Vagina (tissue), 2 donors: ENCODE measurements at places on chromosomes 1 and 21. TPM values are rescaled to one million over a fixed set of nuclear protein-coding genes. Genes with fewer than 3 reads are reported as not detected.

The LCE1D gene
- not detected for total RNA-seq

The CROCC gene
- total RNA-seq: 31.9 TPM

The BCAR3 gene
- total RNA-seq: 22.8 TPM

The DENND2C gene
- 25.5 TPM for total RNA-seq

The TMPRSS15 gene
- total RNA-seq: not detected

The SMG7 gene
- total RNA-seq: 48.9 TPM

The RGS13 gene
- total RNA-seq: 0.98 TPM

The PGLYRP3 gene
- 28.7 TPM for total RNA-seq

The UTS2 gene
- 5.4 TPM for total RNA-seq

The DDR2 gene
- 153 TPM for total RNA-seq

The BGLAP gene
- total RNA-seq: not detected

The ARID1A gene
- total RNA-seq: 91.6 TPM

GRCh38 chr1:6688757-6689156 is 12.9 kb downstream of the DNAJC11 start:
- no peaks in the 10 kb centered on the region for H3K36me3 ChIP-seq
- DNase-seq: no peak
- no peak overlapping the region for H3K4me3 ChIP-seq
- H3K27me3 ChIP-seq: no peaks in the 10 kb centered on the region
- peaks cover 8% of the 10 kb centered on the region for H3K4me1 ChIP-seq

DNA sequence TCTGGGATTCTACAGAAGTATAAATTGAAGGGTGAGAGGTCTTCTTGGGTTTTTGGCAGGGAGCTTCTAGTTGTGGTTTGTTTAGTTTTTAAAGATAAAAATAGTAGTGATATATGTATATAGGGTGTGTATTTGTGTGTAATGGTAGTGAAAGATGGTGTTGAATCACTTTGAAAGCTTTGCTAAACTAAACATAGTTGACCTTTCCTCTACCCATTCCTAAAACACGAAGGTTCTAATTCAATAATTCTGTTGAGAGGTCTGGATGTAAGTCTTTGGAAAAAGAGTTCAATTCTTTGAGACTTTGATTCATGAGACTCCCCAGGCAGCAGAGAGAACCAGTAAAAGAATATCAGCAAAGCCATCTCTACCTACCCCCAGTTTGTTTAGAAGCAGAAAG is 247.9 kb upstream of the DUSP10 start:
- H3K4me1 ChIP-seq: no peaks in the 10 kb centered on the region
- no peaks in the 10 kb centered on the region for H3K36me3 ChIP-seq
- no peak overlapping the region for H3K27ac ChIP-seq
- H3K27me3 ChIP-seq: no peaks in the 10 kb centered on the region
- no peak for DNase-seq

DNA sequence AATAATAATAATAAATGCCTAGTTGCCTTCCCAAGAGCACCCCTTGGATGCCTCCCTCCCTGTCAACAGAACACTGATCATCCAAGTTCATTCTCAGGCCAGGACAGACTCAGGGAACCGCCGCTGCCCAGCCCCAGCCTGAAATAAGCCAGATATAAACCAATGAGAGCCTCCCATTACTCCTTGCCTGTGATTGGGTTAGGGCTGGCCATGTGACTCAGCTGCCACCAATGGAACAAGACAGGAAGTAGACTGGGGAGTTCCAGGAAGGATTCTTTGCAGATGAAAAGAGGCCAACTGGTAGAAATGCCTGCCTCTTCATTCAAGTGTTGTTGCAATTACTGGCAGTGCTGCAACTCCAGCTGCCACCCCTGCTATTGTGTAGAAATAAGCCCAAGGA is 146.4 kb upstream of the TIAM1 start:
- H3K36me3 ChIP-seq: no peaks in the 10 kb centered on the region
- no peak overlapping the region for H3K27ac ChIP-seq
- H3K27me3 ChIP-seq: no peaks in the 10 kb centered on the region

- no peak overlapping the region for H3K4me3 ChIP-seq
- H3K36me3 ChIP-seq: no peaks in the 10 kb centered on the region
- no peak for DNase-seq
- H3K27me3 ChIP-seq: no peaks in the 10 kb centered on the region
- no peaks in the 10 kb centered on the region for H3K4me1 ChIP-seq
- no peak overlapping the region for H3K27ac ChIP-seq
Observed at GRCh38 chr1:209455661-209456358, 127.7 kb upstream of the CAMK1G start.

DNA sequence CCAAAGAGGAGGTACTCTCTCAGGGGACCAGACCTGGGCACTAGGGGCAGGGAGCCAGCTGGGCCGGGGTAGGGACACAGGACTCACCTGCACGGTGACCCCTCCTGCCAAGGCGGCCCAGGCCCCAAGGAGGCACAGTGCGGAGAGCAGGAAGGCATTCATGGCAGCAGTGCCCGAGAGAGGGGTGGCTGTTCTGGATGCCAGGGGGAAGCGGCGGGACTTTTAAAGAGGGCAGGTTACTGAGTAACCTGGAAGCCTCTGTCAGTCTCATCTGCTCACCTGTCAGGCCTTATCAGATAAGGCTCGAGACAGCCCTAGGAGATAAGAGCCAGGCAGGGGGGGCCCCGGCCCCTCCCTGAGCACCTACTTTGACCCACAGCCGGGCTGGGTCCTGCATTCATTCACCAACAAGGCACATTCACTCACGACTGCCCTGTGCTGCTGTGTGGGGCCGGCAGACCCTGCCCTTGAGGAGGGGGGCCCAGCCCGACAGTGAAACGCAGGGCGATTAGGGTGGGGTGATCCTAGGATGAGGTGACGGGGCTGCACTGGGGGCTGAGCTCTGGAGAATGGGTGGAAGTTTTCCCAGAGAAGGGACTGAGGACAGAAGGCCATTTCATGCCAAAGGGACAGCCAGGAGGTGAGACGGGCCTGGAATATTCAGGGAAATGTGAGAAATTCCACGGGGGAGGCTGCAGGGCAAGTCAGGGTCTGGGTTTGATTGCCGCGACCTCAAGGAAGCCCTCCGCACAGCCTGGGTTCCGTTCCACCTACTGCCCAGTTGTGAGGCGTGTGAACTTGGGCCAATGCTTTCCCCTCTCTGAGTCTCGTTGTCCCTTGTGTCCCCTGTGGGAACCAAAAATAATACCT is at the start of gene GUCA2A:
Gene GUCA2A (minus strand): TSS at position 195 of the 870 bp plus-strand sequence. CDS start 33 bp downstream, at position 162.
- no peaks in the 10 kb centered on the region for H3K27me3 ChIP-seq
- DNase-seq: no peak
- no peak within 1 kb of the TSS for H3K27ac ChIP-seq
- no peak within 1 kb of the TSS for H3K4me3 ChIP-seq
- peaks cover 6% of the 10 kb centered on the region for H3K4me1 ChIP-seq

DNA sequence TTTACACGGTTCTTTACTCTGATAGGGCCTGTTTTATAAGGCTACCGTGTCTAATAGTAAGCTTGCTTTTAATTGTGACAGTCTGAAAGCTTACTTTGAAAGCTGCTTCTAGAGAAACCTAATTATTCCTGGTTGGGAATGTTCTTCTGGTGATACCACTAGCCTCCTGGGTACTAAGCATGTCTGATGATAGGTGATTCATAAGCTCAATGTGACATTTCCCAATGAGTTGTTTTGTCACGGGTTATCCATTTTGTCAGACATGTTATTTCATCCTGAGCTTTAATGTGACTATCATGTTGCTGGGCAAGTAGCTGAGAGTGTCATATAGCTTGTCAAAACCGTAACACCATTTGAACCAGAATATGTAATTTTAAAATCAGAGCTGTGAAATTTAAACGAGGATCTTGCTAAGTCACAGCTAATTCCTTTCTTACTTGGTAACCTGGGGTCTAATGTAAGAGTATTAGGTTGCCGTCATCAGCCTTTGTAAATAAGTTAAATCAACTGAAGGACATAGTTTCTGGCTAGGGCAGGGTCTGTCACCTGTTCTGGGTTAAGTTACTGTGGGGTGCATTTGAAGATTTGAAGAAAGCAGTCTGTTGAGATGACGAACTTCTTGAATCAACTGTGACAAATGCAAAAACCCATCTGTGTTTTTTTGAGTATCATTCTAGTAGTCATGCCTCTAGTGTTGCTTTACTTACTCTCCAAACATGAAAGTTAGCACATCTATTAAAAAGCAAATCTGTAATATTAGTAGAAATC is 529.2 kb downstream of the USP25 start:
- H3K4me1 ChIP-seq: peaks cover 9% of the 10 kb centered on the region
- no peak overlapping the region for H3K4me3 ChIP-seq
- no peak for DNase-seq
- H3K36me3 ChIP-seq: no peaks in the 10 kb centered on the region

DNA sequence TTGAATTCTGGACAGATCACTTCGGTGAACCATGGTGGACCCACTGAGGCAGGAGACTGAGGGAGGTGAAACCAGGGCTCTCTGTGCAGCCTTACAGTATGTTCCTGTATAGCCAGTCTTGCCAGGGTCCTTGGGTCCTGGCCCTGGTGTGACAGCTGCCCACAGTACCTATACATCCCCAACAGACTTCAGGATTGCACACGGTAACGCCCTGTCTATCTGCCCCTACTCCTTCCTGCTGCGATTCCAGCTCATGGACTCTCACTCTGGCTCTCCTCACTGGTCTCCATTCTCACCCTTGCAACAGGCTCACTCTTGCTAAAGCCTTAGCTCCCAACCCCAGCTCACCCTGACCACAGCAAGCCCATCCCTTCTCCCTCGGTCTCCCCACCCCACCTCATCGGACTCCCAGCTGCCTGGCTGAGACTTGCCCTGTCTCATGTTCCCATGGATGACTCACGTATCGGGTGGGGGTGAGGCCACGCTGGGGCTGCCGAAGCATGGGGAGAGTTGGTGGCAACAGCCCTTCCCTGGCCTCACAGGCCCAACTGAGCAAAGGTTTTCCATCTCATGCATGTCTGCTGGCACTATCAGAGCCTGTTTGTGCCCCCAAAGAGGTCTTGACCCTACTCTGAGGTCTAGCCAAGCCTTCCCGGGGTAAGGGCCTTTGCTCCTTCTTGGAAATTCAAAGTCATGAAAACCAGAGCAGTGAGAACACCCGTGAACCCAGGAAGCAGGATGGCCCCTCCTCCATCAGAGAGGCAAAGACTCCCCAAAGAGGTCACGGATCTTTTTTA is 7.1 kb downstream of the PHLDA3 start:
- peaks cover 81% of the 10 kb centered on the region for H3K4me1 ChIP-seq
- DNase-seq: peak; percentile 99
- H3K27me3 ChIP-seq: no peaks in the 10 kb centered on the region
- no peaks in the 10 kb centered on the region for H3K36me3 ChIP-seq
- H3K4me3 ChIP-seq: no peak overlapping the region
- H3K27ac ChIP-seq: peak overlapping the region; percentile 96

- no peak for DNase-seq
- no peaks in the 10 kb centered on the region for H3K36me3 ChIP-seq
- H3K27ac ChIP-seq: no peak overlapping the region
- H3K4me3 ChIP-seq: no peak overlapping the region
- H3K27me3 ChIP-seq: no peaks in the 10 kb centered on the region
Observed at GRCh38 chr1:175978476-175978875, 228.6 kb downstream of the COP1 start.

- no peaks in the 10 kb centered on the region for H3K36me3 ChIP-seq
- no peak for DNase-seq
- no peak overlapping the region for H3K4me3 ChIP-seq
- no peak overlapping the region for H3K27ac ChIP-seq
- peaks cover 27% of the 10 kb centered on the region for H3K4me1 ChIP-seq
- no peaks in the 10 kb centered on the region for H3K27me3 ChIP-seq
Observed at GRCh38 chr1:201264554-201264953, 18.8 kb upstream of the PKP1 start.

DNA sequence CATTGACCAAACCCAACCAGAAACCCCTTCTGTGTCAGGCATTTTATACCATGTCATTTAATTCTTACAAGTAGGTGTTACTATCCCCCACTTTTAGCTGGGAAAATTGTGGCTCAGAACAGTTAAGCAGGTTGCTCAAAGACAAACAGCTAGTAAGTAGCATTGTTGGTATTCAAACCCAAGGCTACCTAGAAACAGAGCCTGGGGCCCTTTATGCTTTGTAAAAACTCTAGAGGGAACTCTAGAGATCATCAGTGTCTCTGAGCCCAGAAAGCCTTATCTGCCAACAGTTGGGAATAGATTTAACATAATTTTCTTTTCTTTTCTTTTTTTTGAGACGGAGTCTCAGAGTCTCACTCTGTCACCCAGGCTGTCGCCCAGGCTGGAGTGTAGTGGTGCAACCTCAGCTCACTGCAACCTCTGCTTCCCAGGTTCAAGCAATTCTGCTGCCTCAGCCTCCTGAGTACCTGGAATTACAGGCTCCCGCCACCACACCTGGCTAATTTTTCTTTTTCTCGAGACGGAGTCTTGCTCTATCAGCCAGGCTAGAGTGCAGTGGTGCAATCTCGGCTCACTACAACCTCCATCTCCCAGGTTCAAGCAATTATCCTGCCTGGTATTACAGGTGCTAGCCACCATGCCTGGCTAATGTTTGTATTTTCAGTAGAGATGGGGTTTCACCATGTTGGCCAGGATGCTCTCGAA is 48.5 kb upstream of the OSBPL9 start:
- DNase-seq: no peak
- peaks cover 26% of the 10 kb centered on the region for H3K4me1 ChIP-seq
- H3K27ac ChIP-seq: no peak overlapping the region
- no peak overlapping the region for H3K4me3 ChIP-seq
- H3K36me3 ChIP-seq: no peaks in the 10 kb centered on the region
- no peaks in the 10 kb centered on the region for H3K27me3 ChIP-seq

- H3K4me1 ChIP-seq: no peaks in the 10 kb centered on the region
- H3K4me3 ChIP-seq: no peak overlapping the region
- DNase-seq: no peak
- H3K27ac ChIP-seq: no peak overlapping the region
- no peaks in the 10 kb centered on the region for H3K36me3 ChIP-seq
Observed at GRCh38 chr21:21624674-21625073, 626.5 kb downstream of the NCAM2 start.

GRCh38 chr21:35578347-35578782 is 482.0 kb downstream of the SETD4 start:
- H3K27ac ChIP-seq: no peak overlapping the region
- no peaks in the 10 kb centered on the region for H3K4me1 ChIP-seq
- no peak overlapping the region for H3K4me3 ChIP-seq
- H3K36me3 ChIP-seq: no peaks in the 10 kb centered on the region
- no peaks in the 10 kb centered on the region for H3K27me3 ChIP-seq

- peaks cover 21% of the 10 kb centered on the region for H3K4me1 ChIP-seq
- H3K27me3 ChIP-seq: no peaks in the 10 kb centered on the region
- H3K27ac ChIP-seq: no peak overlapping the region
- no peaks in the 10 kb centered on the region for H3K36me3 ChIP-seq
- no peak overlapping the region for H3K4me3 ChIP-seq
- DNase-seq: no peak
Observed at GRCh38 chr1:41513383-41513735, 28.9 kb upstream of the EDN2 start.

- no peaks in the 10 kb centered on the region for H3K4me1 ChIP-seq
- H3K27me3 ChIP-seq: no peaks in the 10 kb centered on the region
- no peak for DNase-seq
- no peak overlapping the region for H3K27ac ChIP-seq
- H3K36me3 ChIP-seq: no peaks in the 10 kb centered on the region
Observed at GRCh38 chr1:107262467-107263286, 121.8 kb downstream of the NTNG1 start.

GRCh38 chr1:184509105-184509504 is 122.3 kb downstream of the C1orf21 start:
- DNase-seq: no peak
- no peak overlapping the region for H3K4me3 ChIP-seq
- H3K27ac ChIP-seq: peak overlapping the region; percentile 19
- no peaks in the 10 kb centered on the region for H3K36me3 ChIP-seq
- peaks cover 52% of the 10 kb centered on the region for H3K4me1 ChIP-seq
- H3K27me3 ChIP-seq: no peaks in the 10 kb centered on the region
